NCI-H2227 treated with DMSO at 0.1 percent for 48 hours (cell line): ENCODE measurements at places on chromosomes 5 and 9.
A peak's percentile ranks its signal among the peaks of the same experiment; 100 is the strongest.

DNA sequence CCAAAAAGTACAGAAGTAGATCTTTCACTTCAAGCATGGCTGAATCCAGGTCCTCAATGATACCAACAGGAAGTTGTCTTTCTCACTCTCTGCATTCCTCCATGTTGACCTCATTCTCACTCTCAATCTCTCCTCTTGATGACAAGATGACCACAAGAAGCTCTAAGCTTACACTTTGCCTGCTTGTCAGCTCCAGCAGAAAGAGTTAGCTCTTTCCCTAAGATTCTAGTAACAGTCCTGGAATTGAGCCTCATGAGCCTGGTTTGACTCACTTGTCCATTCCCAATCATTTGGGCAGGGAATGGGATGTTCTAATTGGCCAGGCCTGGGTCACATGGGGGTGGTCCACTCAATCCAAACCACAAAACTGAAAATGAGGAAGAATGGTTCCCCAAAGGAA lies 3.3 kb upstream of the CLTA start:
- DNase-seq, result no peak

- DNase-seq, result no peak
Observed at GRCh38 chr5:168422431-168422830, 63.8 kb upstream of the RARS1 start.

- DNase-seq, result no peak
Observed at GRCh38 chr5:133397990-133398645, 214.2 kb downstream of the FSTL4 start.

DNA sequence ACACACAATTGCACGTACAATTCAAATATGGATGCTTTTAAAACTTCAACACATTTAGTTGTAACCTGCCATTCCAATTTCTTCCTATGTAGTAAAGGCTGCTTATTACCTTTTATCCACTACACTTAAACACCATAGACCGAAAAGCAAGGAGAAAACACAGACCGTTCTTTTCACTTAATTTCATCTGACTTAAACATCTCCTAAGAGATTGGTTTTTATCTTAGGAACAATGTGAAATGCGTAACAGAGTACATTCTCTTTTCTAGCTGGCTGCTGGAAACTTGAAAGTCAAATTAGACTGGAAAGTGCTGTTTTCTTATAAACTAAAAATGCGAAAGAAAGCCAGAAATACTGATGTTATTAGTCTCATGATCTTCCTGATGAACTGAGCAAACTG lies 241.8 kb downstream of the MLLT3 start:
- no peak for DNase-seq

DNA sequence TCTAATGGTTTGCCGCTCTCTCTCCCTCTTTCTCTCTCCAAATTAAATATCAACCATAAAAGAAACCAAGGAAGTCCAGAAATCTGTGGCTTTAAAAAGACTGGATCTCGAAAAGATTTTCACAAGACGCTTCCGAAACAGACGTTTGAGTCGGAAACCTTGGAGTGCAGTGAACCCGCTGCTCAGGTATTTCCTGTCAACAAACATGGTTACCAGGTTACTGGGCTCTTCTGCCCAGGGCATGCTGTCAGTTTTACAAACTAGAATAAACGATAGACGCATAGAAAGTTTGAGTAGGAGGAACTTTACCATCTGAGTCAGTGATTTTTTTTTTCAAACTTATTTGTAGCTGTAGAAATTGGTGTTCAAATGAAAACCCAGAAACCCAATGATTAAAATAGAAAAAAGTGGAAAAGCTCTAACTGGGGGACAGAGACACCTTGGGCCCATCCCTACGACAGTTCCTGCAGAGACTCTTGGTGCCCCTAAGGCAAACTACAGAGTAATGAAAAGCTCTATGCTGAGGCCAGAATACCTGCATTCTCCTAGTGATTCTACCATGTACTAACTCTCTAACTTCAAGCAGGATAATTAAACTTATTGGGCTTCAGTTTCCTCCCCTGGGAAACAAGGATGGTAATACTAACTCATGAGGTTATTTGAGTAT lies 90.0 kb downstream of the DOCK8 start:
- DNase-seq, result no peak

DNA sequence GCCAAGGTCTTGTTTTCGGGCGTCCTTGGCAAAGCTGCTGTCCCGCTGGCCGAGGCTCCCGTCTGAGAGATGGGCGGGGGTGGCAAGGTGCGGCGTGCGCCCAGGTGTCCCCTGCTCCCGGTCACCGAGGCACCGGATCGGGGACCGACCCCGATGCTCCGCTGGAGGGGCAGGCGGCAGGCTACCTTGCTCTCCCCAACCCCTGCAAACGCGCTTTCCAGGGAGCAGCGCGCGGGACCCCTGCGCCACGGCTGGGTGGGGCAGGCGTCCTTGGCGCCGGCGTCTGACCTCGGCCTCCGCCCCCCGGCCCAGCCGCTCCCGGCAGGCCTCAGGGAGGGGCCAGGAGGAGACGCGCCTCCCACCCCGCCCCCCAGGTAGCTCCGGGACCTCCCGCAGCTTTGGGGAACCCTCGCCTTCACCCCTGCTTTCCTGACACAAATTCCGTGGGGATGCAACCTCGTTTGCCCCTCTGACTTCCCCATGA lies 551 bp downstream of the N4BP3 start:
- no peak for DNase-seq

GRCh38 chr9:94761481-94761880 lies 35.0 kb downstream of the AOPEP start:
- peak; percentile 47 for DNase-seq
